ENCODE measurements at places on chromosomes 16 and 17.

GRCh38 chr16:11793840-11794239 is 3.2 kb downstream of the ZC3H7A start:
- H3K27me3 ChIP-seq = no peaks in the 10 kb centered on the region
- peaks cover 30% of the 10 kb centered on the region for H3K4me1 ChIP-seq
- DNase-seq = no peak

DNA sequence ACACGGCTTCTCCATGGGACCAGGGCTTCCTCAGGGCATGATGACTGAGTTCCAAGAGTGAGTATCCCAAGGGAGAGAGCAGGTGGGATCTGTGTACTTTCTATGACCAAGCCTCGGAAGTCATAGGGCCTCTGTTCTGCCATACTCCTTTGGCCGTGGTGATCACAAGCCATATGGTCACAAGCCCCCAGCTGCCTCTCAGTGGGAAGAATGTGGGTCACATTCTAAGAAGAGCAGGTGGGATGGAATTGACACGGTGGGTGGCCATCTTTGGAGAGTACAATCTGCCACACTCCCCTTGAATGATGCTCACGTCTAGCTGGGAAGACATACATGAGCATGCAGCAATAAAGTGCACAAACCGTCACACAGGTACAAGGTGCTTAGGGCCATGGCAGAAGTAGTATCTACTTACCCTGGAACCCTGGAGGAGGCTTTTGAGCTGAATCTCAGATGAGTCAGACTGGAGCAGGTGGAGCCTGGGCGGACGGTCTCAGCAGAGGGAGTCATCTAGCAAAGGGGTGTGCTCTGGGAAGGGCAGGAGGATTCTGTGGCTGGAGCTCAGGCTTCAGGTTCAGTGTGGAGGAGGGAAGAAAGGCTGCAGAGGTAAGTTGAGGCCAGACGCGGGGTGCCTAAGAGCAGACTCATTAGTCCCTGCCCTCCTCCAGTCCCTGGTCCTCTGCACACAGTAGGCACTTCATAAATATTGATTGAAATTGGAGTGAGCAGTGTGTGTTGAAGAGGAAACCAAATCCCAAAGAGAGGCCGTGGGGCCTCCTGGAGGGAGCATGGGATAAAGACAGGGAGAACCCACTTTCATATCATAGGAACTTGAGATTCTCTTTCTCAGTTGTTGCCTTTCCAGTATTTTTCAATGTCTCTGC is 26.6 kb downstream of the GOSR2 start:
- no peak overlapping the region for H3K4me3 ChIP-seq
- H3K4me1 ChIP-seq = no peaks in the 10 kb centered on the region
- peaks cover 5% of the 10 kb centered on the region for H3K27me3 ChIP-seq
- H3K27ac ChIP-seq = no peak overlapping the region

DNA sequence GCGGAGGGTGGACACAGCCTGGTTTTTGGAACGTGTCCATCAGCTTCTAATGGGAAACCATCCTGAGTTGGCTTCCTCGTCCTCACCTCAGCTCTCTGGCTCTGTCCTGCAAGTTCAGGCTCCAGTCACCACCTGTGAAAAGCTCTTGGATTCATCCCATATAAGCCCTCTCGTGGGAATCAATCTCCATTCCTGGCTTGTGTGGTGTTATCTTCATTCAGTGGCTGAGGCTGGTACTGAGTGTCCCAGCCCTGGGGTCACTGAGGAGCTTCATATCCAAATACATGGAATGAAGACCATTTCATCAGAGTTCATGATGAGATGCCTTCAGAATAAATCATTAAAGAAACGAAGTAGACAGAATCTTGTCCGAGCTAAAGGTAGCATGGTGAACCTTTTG is 189.2 kb downstream of the RBFOX1 start:
- H3K4me3 ChIP-seq = no peak overlapping the region
- no peak for DNase-seq
- no peak overlapping the region for H3K27ac ChIP-seq
- no peaks in the 10 kb centered on the region for H3K27me3 ChIP-seq
- H3K36me3 ChIP-seq = no peaks in the 10 kb centered on the region

GRCh38 chr17:44053125-44053872 is 13.2 kb downstream of the LSM12 start:
- peaks cover 33% of the 10 kb centered on the region for H3K36me3 ChIP-seq
- no peak for DNase-seq
- no peak overlapping the region for H3K4me3 ChIP-seq
- H3K27ac ChIP-seq = no peak overlapping the region

- peaks cover 11% of the 10 kb centered on the region for H3K36me3 ChIP-seq
- no peak overlapping the region for H3K4me3 ChIP-seq
- H3K4me1 ChIP-seq = peaks cover 13% of the 10 kb centered on the region
These were observed 5.3 kb upstream of the RNASEK start for GRCh38 chr17:7007143-7007542.

DNA sequence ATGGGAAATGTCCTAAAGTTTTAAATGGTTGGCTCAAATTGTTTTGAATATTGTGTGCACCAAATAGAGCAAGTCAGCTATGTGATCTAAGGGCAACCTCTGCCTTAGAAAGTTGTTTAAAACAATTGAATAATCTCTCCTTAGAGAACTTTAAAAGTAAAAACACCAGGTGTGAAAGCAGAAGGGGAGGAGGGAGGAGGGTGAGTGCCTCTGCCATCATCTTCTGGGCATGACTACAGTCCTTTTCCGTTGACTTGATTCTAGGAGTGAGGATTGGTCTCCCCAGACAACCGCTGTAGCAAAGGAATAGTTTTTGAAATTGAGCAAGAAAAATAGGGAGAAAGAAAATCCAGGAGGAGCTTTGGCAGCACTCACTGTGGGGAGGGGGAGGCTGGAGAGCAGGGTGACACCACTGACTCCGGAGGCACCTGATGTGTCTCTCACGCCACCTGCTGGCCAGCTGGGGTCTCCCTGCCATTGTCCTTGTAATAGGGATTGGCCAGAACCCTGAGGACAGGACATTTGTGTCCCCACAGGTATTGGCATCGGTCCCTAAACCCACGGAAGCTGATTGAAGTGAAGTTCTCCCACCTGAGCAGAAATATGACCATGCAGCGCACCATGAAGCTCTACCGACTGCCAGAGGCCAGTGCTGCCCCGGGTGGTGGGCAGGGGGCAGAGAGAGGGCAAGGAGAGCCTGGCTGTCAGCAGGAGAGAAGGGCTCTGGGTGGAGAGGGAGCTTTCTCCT is 33.3 kb downstream of the PLCD3 start:
- no peak overlapping the region for H3K27ac ChIP-seq
- H3K4me3 ChIP-seq = no peak overlapping the region
- peaks cover 33% of the 10 kb centered on the region for H3K36me3 ChIP-seq

DNA sequence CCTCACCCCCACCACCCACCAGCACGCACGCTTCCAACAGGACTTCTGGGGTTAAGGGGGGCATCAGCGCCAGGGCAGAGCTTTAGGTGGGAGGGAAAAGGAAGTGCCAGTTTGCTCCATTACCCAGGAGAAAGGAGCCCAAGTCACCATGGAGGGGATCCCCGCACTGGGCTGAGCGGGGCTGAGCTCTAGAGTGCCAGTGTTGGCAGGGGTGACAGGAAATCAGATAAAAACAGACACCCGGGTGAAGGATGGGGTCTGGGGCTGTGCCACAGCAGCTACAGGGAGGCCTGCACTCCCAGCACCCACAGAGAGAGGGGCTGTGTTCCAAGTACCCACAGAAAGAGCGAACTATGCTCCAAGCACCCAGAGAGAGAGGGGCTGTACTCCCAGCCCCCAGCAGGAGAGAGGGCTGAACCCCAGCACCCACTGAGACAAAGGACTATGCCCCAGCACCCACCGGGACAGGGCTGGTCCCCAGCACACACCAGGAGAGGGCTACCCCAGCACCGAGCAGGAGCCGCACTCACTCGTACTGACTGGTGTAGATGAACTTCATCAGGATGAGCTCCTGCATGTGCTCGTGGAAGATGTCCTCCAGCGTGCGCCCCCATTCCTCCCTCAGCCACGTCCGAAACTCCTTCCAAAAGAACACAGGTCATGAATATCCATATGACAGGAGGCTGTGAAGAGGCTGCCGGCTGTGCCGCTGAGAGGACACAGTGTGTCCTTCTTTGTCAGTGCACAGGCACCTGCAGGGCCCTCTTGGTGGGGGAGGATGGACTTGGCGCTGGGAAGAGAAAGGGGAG is 18.6 kb upstream of the C16orf95 start:
- H3K27ac ChIP-seq = no peak overlapping the region
- no peak overlapping the region for H3K4me3 ChIP-seq
- H3K36me3 ChIP-seq = peaks cover 4% of the 10 kb centered on the region
- no peaks in the 10 kb centered on the region for H3K27me3 ChIP-seq
- no peak for DNase-seq

GRCh38 chr17:45801421-45801820 is 17.3 kb downstream of the CRHR1 start:
- H3K27ac ChIP-seq = no peak overlapping the region
- no peak overlapping the region for H3K4me3 ChIP-seq
- no peaks in the 10 kb centered on the region for H3K27me3 ChIP-seq
- no peaks in the 10 kb centered on the region for H3K36me3 ChIP-seq

DNA sequence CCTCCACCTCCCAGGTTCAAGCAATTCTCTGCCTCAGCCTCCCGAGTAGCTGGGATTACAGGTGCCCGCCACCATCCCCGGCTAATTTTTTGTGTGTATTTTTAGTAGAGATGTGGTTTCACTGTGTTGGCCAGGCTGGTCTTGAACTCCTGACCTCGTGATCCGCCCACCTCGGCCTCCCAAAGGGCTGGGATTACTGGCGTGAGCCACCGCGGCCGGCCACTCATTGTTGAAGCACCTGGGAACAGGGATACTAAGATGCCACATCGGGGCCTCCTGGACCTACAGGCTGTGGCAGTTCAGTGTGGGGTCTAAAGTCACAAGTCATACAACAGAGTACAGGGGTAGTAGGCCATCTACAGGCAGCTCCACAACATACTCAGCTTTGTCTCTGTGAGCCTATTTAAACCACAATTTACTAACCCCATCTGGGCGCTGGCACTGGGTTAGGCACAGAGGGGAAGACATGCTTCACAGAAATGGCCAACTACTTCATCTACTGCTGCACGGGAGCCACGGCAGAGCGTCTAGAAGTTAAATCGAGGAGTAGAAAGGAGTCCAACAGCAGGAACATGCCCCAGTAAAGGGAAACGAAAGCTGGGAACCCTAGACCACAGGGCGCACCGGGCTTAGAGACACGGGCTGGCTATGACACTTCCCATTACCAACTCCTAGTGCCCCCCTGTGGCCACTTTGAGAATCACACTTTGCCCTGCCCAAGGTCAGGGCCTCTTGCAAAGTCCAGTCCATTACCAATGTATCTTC is 4.3 kb downstream of the VAMP2 start:
- H3K4me3 ChIP-seq = no peak overlapping the region
- peak overlapping the region; percentile 1 for H3K27ac ChIP-seq
- DNase-seq = peak; percentile 90
- H3K36me3 ChIP-seq = peaks cover 2% of the 10 kb centered on the region
- no peaks in the 10 kb centered on the region for H3K27me3 ChIP-seq

- H3K27ac ChIP-seq = no peak overlapping the region
- no peaks in the 10 kb centered on the region for H3K36me3 ChIP-seq
- no peaks in the 10 kb centered on the region for H3K27me3 ChIP-seq
- no peak for DNase-seq
- no peaks in the 10 kb centered on the region for H3K4me1 ChIP-seq
These were observed 15.4 kb upstream of the HSBP1 start for GRCh38 chr16:83792391-83792790.

GRCh38 chr17:35079547-35080423 is 16.3 kb upstream of the RFFL start:
- peaks cover 19% of the 10 kb centered on the region for H3K4me1 ChIP-seq
- DNase-seq = no peak
- H3K4me3 ChIP-seq = no peak overlapping the region
- no peak overlapping the region for H3K27ac ChIP-seq
